ENCODE measurements at places on chromosomes 2 and 18. TPM values are rescaled to one million over a fixed set of nuclear protein-coding genes. Genes with fewer than 3 reads are reported as not detected.

Gene PLCL1
- total RNA-seq = 31.0 TPM

Gene CYS1
- total RNA-seq = not detected

Gene SERPINB12
- total RNA-seq = not detected

Gene TMEM169
- total RNA-seq = 19.1 TPM

Gene NT5DC4
- total RNA-seq = not detected

Gene ARHGAP25
- total RNA-seq = 1.3 TPM

All from parietal lobe (tissue), 2 donors.